Vagina (tissue), 2 donors: ENCODE measurements at places on chromosomes 11 and 22. TPM values are rescaled to one million over a fixed set of nuclear protein-coding genes. Genes with fewer than 3 reads are reported as not detected.

GRCh38 chr11:89293965-89294679, 116.4 kb downstream of the TYR start:
- H3K4me3 ChIP-seq, result no peak overlapping the region
- H3K27ac ChIP-seq, result no peak overlapping the region
- no peaks in the 10 kb centered on the region for H3K4me1 ChIP-seq
- no peak for DNase-seq
- H3K36me3 ChIP-seq, result no peaks in the 10 kb centered on the region

GRCh38 chr11:2293984-2294925, 7.5 kb downstream of the C11orf21 start:
- H3K4me3 ChIP-seq, result no peak overlapping the region
- no peak overlapping the region for H3K27ac ChIP-seq
- DNase-seq, result no peak
- no peaks in the 10 kb centered on the region for H3K36me3 ChIP-seq
- H3K4me1 ChIP-seq, result no peaks in the 10 kb centered on the region
- no peaks in the 10 kb centered on the region for H3K27me3 ChIP-seq

- H3K27ac ChIP-seq, result peak overlapping the region; percentile 42
- DNase-seq, result no peak
- H3K36me3 ChIP-seq, result no peaks in the 10 kb centered on the region
- H3K27me3 ChIP-seq, result no peaks in the 10 kb centered on the region
- no peak overlapping the region for H3K4me3 ChIP-seq
- peaks cover 19% of the 10 kb centered on the region for H3K4me1 ChIP-seq
Measured at GRCh38 chr22:39283322-39284141, 35.9 kb downstream of the RPL3 start.

DNA sequence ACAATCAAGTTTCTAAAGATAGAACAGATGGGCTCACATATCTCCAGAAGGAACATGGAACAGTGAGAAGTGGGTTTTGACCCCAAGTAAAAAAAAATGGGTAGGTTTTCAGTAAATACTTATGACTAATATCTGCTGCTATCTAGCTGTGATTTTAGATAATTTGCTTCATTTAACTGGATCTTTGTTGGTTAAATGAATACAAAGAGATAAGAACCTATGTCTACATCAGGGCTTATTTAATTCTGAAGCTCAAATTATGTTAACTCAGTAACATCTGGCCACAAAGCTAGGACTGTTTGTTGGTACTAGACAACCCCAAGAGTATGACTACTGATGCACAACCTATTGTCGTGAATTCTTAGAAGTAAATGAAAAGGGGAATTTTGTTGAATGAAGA, 144.4 kb upstream of the SESN3 start:
- H3K4me3 ChIP-seq, result no peak overlapping the region
- no peaks in the 10 kb centered on the region for H3K27me3 ChIP-seq
- no peak for DNase-seq
- no peaks in the 10 kb centered on the region for H3K4me1 ChIP-seq
- H3K27ac ChIP-seq, result no peak overlapping the region
- H3K36me3 ChIP-seq, result no peaks in the 10 kb centered on the region

DNA sequence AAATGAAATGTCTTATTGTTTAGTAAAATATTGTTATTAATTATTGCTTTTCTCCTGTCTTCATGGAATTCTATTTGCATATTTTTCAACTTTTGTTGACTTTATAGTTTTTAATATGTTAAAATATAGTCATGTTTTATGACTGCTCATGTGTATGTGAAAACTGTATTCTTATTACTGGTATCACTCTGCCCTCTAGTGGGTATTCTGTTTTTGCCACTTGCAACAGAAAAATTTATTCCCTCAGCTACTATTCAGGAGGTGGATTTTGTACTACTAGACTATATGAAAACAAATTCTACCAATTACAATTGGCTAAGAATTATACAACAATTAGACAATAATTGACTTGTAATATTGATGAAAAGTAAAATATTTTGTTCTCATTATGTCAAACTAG, 45.0 kb downstream of the OR4C6 start:
- no peaks in the 10 kb centered on the region for H3K27me3 ChIP-seq
- H3K27ac ChIP-seq, result no peak overlapping the region
- no peak for DNase-seq
- H3K36me3 ChIP-seq, result no peaks in the 10 kb centered on the region
- H3K4me3 ChIP-seq, result no peak overlapping the region

Gene ANO9
- 12.0 TPM for total RNA-seq

GRCh38 chr11:70650075-70650909, 252.0 kb downstream of the CTTN start:
- H3K36me3 ChIP-seq, result no peaks in the 10 kb centered on the region
- H3K27me3 ChIP-seq, result no peaks in the 10 kb centered on the region
- DNase-seq, result no peak
- no peak overlapping the region for H3K4me3 ChIP-seq

Gene DRAP1
- 59.2 TPM for total RNA-seq

Gene MYEOV
- 13.3 TPM for total RNA-seq

Gene SMTNL1
- not detected for total RNA-seq

- H3K27ac ChIP-seq, result no peak overlapping the region
- H3K4me3 ChIP-seq, result no peak overlapping the region
- no peak for DNase-seq
- peaks cover 12% of the 10 kb centered on the region for H3K4me1 ChIP-seq
Measured at GRCh38 chr11:74023276-74023675, 14.4 kb upstream of the UCP3 start.

Gene ART1
- total RNA-seq, result not detected

DNA sequence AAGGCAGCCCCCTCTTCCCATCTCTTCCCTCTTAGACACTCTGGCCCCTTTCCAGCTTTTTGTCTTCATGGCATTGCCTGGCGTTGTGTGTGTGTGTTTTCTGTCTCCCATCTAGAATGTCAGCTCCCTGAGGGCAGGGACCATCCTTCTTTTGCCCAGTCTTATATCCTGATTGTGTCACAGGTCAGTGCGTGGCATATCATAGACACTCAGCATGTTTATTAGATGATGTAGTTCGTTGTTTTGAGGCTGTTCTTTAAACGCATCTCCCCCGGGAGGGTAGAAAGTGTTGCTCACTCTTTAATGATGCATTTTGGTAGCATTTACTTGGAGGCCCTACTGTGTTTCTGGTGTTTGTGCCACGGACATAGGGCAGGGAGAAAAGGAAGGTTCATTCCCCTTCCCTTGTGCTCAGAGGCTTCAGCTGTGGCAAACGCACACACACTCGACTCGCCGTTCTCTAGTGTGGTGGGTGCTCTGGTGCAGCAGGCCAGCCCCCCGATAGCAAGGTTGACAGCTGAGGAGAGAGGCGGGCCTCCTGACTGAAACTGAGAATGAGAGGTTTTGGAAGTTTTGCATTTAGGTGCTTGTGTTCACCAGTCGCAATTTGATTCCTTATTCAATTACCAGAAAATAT, 60.2 kb downstream of the TNRC6B start:
- peaks cover 55% of the 10 kb centered on the region for H3K4me1 ChIP-seq
- DNase-seq, result no peak
- H3K36me3 ChIP-seq, result no peaks in the 10 kb centered on the region
- peak overlapping the region; percentile 52 for H3K27ac ChIP-seq

Gene CARD18
- total RNA-seq, result not detected

Gene SCN3B
- 3.2 TPM for total RNA-seq

DNA sequence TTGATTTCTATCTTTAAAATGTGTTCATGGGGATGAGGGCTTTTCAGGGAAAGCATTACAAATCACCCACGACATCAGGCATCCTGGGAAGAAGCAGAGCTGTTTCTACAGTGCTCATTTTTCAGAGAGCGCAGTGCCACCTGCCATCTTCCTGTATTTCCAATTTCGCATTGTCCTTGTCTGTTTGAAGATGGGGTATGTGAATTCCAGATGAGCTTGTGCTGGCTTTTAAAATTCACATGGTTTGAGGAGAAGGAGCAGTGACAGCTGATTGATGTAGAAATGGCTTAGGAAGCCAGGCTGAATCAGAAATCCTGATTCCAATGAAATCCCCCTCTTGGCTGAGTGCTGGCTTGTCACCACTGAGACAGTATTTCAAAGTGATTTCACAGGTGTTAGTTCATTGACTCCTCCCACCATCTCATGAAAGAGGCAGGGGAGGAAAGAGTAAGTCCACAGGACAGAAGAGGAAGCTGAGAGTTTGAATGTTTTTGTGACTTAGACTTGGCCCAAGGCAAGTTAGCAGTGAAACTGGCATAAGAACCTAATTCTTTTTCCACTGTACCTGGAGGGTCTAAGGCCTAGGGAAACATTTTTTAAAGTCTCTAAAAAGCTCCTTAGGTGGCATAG, 344.6 kb upstream of the C11orf87 start:
- H3K4me3 ChIP-seq, result no peak overlapping the region
- no peaks in the 10 kb centered on the region for H3K36me3 ChIP-seq
- H3K27ac ChIP-seq, result no peak overlapping the region
- DNase-seq, result no peak

DNA sequence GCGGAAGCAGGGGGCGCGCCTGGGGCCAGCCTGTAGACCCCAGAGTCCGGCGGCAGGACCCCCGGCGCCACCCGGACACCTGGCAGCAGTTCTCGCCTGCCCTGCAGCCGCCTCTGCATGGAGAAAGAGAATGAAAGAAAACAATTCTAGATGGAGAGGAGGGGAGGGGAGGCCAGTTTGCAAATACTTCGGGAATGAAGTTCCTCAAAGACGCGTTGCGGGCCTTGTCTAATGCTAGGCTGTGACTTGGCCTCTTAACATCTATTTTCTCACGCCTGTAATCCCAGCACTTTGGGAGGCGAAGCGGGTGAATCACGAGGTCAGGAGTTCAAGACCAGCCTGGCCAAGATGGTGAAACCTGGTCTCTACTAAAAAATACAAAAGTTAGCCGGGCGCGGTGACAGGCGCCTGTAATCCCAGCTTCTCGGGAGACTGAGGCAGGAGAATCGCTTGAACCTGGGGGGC, 2.1 kb upstream of the BARX2 start:
- H3K27me3 ChIP-seq, result no peaks in the 10 kb centered on the region
- H3K27ac ChIP-seq, result no peak overlapping the region
- no peaks in the 10 kb centered on the region for H3K36me3 ChIP-seq

DNA sequence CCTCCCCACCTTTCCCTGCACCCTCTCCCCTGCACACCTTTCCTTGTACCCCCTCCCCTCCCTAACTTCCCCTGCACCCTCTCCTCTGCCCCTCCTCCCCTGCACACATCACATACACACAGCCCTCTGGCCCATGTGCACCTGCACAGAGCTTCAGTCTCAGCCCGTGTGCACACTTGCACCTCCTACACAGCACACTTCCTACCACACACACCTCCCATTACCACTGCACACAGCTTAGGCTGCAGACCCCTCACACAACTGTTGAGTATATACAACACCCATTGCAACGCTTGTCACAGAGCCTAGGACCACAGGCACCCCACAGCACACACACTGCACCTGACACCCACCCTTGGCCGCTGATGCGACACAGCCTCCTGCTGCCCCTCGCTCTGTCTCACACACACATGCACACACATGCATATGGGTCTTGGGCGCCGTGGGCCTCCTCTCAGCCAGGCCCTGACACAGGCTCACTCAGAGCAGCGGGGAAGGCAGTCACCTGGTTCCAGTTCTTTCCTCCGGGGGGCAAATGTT, 411 bp downstream of the SIGIRR start:
- no peak overlapping the region for H3K27ac ChIP-seq
- peak overlapping the region; percentile 50 for H3K4me3 ChIP-seq
- no peaks in the 10 kb centered on the region for H3K27me3 ChIP-seq

GRCh38 chr11:69670158-69670845, 4.9 kb downstream of the LTO1 start:
- H3K27ac ChIP-seq, result no peak overlapping the region
- H3K27me3 ChIP-seq, result no peaks in the 10 kb centered on the region
- no peak overlapping the region for H3K4me3 ChIP-seq
- no peaks in the 10 kb centered on the region for H3K36me3 ChIP-seq

- H3K4me1 ChIP-seq, result no peaks in the 10 kb centered on the region
- no peaks in the 10 kb centered on the region for H3K36me3 ChIP-seq
- H3K27me3 ChIP-seq, result no peaks in the 10 kb centered on the region
- H3K4me3 ChIP-seq, result no peak overlapping the region
- no peak for DNase-seq
Measured at GRCh38 chr11:15627560-15627959, 512.8 kb downstream of the INSC start.

DNA sequence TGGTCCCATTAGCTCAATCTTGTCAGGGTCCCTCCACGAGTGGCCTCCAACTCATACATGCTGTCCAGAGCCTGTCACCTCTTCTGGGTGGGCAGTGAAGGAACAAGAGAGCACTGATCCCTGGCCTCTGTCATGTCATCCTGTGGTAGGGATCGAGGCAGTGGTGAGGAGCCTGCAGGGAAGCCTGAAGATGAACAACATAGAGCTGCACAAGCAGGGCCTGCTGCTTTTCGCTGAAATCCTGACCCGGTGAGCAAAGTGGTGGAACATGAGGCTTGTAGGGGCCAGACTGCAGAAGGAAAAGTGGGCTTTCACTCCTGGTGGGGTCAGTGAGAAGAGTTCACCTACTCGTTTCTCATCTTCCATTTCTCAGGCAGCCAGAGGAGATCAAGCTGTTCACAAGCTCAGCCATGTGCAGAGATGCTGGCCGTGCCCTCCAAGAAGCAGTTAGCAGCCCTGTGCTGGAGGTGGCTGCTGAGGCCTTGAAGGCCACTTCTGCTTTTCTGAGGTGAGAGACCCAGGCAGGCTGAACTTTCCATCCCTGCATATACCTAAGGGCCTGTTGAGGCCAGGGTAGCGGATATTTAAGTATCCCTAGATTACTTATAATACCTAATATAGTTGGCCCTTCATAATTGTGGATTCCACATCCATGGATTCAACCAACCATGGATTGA, 32.9 kb downstream of the MEI1 start:
- no peak overlapping the region for H3K27ac ChIP-seq
- no peaks in the 10 kb centered on the region for H3K27me3 ChIP-seq
- no peaks in the 10 kb centered on the region for H3K4me1 ChIP-seq
- no peaks in the 10 kb centered on the region for H3K36me3 ChIP-seq
- DNase-seq, result no peak
- no peak overlapping the region for H3K4me3 ChIP-seq

- H3K36me3 ChIP-seq, result no peaks in the 10 kb centered on the region
- no peak overlapping the region for H3K27ac ChIP-seq
- no peak for DNase-seq
- no peaks in the 10 kb centered on the region for H3K27me3 ChIP-seq
Measured at GRCh38 chr11:34755671-34756070, 134.8 kb downstream of the EHF start.

DNA sequence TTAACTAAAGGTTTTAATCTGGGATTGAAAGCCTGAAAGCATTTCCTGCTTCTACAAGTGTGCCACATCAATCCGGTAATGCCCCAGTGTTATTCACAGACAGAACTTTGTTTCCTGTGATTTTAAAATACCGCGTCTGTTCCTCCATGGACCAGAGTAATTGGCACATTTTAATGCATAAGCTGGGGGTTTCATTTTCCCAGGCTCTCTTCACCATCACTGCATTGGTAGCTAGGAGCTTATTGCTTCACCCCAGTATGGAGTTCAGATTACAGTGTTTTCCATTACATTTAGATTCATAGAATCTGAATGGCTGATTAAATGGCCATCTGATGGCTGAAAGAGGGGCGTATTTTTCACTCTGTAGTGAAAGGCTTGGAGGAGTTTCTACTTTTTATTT, 25.7 kb upstream of the CRTAM start:
- no peaks in the 10 kb centered on the region for H3K27me3 ChIP-seq
- no peak overlapping the region for H3K27ac ChIP-seq
- DNase-seq, result no peak
